ENCODE measurements at places on chromosomes 2 and 18.

GRCh38 chr2:164657129-164657528 is 35.8 kb upstream of the GRB14 start:
- H3K27ac ChIP-seq = no peak overlapping the region
- H3K4me3 ChIP-seq = no peak overlapping the region
- H3K36me3 ChIP-seq = no peaks in the 10 kb centered on the region
- no peaks in the 10 kb centered on the region for H3K4me1 ChIP-seq

- H3K4me3 ChIP-seq = no peak overlapping the region
- DNase-seq = no peak
- H3K27me3 ChIP-seq = no peaks in the 10 kb centered on the region
- no peaks in the 10 kb centered on the region for H3K4me1 ChIP-seq
- H3K27ac ChIP-seq = no peak overlapping the region
- no peaks in the 10 kb centered on the region for H3K36me3 ChIP-seq
Measured at GRCh38 chr18:43570593-43570992, 293.3 kb upstream of the SYT4 start.

DNA sequence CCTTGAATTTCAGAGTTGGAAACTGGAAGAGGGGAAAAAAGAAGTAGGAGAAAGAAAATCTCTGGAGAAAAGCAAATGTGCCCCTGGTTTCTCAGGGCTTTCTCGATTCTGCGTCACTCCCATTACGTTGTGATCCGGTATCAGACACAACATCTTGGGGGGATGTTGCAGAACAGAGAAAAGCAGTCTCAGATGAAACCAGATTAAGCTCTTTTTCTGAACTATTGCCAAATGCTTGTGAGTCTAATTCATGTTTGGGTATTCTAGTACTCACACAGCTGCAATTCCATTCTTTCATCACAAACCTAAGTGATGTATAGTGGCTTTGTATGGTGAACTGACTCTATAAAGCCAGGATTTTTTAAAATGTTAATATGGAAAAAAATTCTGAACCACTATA is 233.2 kb downstream of the TCF4 start:
- DNase-seq = no peak
- H3K4me3 ChIP-seq = no peak overlapping the region
- H3K4me1 ChIP-seq = no peaks in the 10 kb centered on the region
- H3K27me3 ChIP-seq = peaks cover 16% of the 10 kb centered on the region
- no peak overlapping the region for H3K27ac ChIP-seq

DNA sequence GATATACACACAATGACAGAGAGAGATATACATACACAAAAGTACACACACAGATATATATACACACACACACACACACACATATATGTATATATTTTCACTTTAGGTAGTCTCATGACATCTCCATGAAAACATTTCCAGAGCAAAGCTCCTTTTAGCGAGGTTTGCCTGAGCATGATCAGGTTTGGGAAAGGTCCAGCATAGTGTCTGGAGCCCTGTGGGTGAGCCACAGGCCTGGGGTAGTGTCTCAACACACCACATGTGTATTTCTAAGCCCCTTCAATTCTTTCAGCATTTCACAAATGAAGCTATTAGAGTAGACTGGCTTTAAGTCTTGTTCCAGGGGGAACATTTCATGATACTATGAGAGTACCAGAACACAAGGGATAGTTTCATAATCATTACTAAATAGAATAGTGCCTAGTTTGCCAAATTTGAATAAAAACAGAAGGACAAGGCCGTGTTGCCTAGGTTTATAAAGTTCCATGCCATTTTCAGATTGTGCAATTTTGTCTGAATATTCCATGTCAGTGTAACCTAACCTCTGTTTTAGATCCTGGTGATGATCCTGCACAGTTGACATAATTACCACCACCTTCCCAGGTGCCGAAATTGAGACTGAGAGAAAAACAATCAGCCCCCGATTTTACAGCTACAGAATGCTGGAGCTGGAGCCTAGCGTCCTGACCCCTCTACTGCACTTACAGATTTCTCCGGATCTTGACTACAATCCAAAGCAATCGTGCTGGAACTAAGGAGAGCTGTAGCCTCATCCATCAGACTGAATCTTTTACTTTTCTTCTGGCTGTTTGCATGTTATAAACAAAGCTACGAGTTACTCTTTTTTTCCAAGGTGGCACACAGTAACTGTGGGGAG is 332.7 kb downstream of the CYRIA start:
- H3K4me3 ChIP-seq = no peak overlapping the region
- no peaks in the 10 kb centered on the region for H3K27me3 ChIP-seq
- no peaks in the 10 kb centered on the region for H3K36me3 ChIP-seq
- no peak for DNase-seq
- no peak overlapping the region for H3K27ac ChIP-seq
- H3K4me1 ChIP-seq = no peaks in the 10 kb centered on the region

DNA sequence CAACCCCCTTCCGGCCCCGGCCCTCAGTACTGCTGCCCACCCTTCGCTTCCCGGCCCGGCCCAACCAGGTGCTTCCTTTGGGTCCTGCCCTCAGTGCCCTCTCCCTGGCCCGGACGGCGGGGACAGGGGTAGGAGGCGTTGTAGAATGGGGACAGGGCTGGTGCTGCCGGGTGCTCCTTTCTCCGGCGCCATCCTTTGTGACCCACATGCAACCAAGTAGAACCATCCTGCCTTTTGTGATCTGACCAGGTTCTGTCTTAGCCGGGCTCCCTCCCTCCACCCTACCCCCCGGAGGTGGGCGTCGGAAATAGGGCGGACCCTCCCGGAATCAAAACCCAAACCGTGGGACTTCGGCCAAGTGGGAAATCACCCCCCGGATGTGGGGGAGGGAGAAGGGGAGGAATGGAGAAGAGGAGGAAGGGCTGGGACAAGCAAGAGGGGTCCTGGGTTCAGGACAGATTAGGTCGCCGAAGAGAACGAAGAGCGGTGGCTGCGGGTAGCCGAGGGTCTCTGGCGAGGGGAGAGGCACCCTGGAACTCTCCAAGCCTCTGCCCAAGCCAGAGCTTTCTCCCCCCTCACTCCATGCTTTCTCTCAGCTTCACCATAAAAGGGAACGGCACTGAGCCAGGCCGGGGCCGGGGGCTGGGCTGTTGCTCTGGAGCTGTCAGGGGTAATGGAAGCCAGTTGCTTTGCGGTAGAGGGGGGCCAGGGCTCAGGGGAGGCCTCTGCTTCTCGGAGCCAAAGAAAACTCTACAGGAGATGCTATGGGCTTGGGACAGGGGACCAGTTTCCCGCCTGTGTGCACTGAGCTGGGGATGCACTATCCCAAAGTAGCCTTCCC is 756 bp upstream of the OST4 start:
- H3K36me3 ChIP-seq = peaks cover 8% of the 10 kb centered on the region
- no peaks in the 10 kb centered on the region for H3K27me3 ChIP-seq
- peak; percentile 40 for DNase-seq
- peaks cover 55% of the 10 kb centered on the region for H3K4me1 ChIP-seq

- peaks cover 2% of the 10 kb centered on the region for H3K36me3 ChIP-seq
- peaks cover 2% of the 10 kb centered on the region for H3K4me1 ChIP-seq
- no peaks in the 10 kb centered on the region for H3K27me3 ChIP-seq
- peak; percentile 14 for DNase-seq
- H3K27ac ChIP-seq = no peak overlapping the region
- no peak overlapping the region for H3K4me3 ChIP-seq
Measured at GRCh38 chr2:238094438-238095022, 5.6 kb upstream of the ESPNL start.

DNA sequence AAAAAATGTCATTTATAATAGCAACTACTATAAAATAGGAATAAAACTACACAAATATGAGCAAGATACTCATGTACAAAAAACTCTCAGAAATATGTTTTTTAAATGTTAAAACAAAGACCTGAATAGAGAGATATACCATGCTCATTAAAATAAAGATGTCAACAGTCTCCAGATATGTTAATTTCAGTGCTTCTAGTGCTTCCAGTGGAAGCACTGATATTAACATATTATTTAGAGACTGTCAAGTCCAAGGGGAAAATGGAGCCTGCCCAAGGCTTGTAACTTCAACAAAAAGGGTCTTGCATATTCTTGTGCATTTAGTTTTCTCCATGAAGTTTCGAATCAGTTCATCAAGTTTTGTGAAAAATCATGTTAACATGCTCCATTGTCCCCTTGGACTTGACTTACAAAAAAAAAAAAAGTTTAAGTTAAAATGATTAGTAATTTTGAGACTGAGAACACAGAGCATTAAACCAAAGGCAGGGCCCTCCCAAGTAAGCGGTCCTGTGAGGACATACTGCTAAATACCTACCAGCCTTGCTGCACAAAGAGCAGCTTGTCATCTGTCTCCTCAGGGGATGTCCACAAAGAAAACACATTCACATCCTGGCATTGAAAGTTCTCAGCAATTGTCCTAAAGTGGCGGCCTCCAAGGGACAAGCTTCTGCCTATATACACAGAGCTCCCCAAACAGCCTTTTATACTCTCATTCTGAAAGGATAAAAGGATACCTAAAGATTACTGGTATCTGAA is 501.9 kb upstream of the CHAC2 start:
- H3K36me3 ChIP-seq = no peaks in the 10 kb centered on the region
- no peaks in the 10 kb centered on the region for H3K27me3 ChIP-seq
- H3K4me3 ChIP-seq = no peak overlapping the region
- no peak overlapping the region for H3K27ac ChIP-seq
- no peak for DNase-seq

- peaks cover 2% of the 10 kb centered on the region for H3K27me3 ChIP-seq
- no peak overlapping the region for H3K27ac ChIP-seq
- no peak for DNase-seq
- H3K4me3 ChIP-seq = no peak overlapping the region
- no peaks in the 10 kb centered on the region for H3K36me3 ChIP-seq
Measured at GRCh38 chr2:223108351-223109050, 56.5 kb downstream of the KCNE4 start.

- no peak for DNase-seq
- no peaks in the 10 kb centered on the region for H3K36me3 ChIP-seq
- no peaks in the 10 kb centered on the region for H3K4me1 ChIP-seq
- no peak overlapping the region for H3K27ac ChIP-seq
- H3K27me3 ChIP-seq = peaks cover 24% of the 10 kb centered on the region
Measured at GRCh38 chr2:200634231-200634964, 48.6 kb downstream of the AOX1 start.

- no peaks in the 10 kb centered on the region for H3K4me1 ChIP-seq
- no peak overlapping the region for H3K4me3 ChIP-seq
- no peaks in the 10 kb centered on the region for H3K27me3 ChIP-seq
- H3K27ac ChIP-seq = no peak overlapping the region
- no peaks in the 10 kb centered on the region for H3K36me3 ChIP-seq
Measured at GRCh38 chr2:223123855-223124610, 72.0 kb downstream of the KCNE4 start.

- no peak overlapping the region for H3K27ac ChIP-seq
- no peak for DNase-seq
- H3K27me3 ChIP-seq = no peaks in the 10 kb centered on the region
- no peaks in the 10 kb centered on the region for H3K4me1 ChIP-seq
- no peaks in the 10 kb centered on the region for H3K36me3 ChIP-seq
Measured at GRCh38 chr18:31243740-31244512, 74.0 kb upstream of the DSG1 start.

GRCh38 chr2:149421791-149422190 is 91.4 kb downstream of the LYPD6 start:
- no peaks in the 10 kb centered on the region for H3K27me3 ChIP-seq
- H3K4me1 ChIP-seq = no peaks in the 10 kb centered on the region
- H3K4me3 ChIP-seq = no peak overlapping the region
- H3K36me3 ChIP-seq = no peaks in the 10 kb centered on the region
- no peak overlapping the region for H3K27ac ChIP-seq

- H3K27ac ChIP-seq = no peak overlapping the region
- peaks cover 12% of the 10 kb centered on the region for H3K27me3 ChIP-seq
- H3K4me3 ChIP-seq = no peak overlapping the region
- peaks cover under 1% of the 10 kb centered on the region for H3K4me1 ChIP-seq
- H3K36me3 ChIP-seq = no peaks in the 10 kb centered on the region
Measured at GRCh38 chr18:49886891-49887764, 73.8 kb upstream of the ACAA2 start.

DNA sequence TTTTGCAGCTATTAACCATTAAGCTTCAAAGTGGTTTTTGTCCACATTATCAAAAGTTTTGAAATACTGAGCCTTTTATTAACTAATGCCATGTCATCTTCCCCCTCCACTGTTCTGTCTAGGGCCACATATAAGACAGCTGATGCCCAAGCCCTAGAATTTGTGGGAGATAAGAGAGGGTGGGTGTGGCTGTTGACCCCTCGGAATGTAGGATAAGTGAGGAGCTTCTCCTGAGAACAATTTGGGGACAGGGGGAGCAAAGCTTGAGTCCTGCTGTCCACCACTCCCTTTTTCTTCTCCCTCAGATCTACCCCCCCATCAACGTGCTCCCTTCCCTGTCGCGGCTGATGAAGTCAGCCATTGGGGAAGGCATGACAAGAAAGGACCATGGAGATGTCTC is 14.3 kb upstream of the ANKRD53 start:
- H3K36me3 ChIP-seq = peaks cover 1% of the 10 kb centered on the region
- H3K4me1 ChIP-seq = peaks cover 5% of the 10 kb centered on the region

DNA sequence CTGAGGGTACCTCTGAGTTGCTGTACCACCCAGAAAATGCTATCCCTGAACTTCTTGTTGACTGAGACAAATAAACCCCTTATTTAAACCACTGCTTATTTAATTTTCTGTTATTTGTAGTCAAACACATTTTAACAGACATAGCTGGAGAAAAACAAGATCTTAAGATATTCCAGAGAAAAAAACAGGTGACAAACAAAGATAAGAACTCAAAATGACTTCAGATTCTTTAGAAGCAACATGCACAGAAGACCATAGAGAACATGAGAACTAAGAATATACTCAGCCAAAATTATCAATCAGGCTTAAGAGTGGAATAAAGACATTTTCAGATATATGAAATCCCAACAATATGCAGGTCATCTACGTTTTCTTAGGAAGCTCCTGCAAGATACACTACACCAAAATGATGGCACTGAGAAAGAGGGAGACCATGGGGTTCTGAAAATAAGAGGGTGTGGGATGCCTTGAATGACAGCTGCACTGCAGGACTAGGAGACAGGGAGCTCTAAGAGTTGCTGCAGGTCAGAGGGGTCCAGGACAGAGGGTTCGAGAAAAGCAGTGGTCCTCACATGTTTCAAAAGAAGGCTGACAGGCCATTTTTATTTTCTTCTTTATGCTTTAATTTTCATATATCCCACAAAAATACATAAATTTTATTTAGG is 38.4 kb downstream of the ADAM17 start:
- no peaks in the 10 kb centered on the region for H3K4me1 ChIP-seq
- H3K4me3 ChIP-seq = no peak overlapping the region
- H3K36me3 ChIP-seq = peaks cover 43% of the 10 kb centered on the region
- no peak overlapping the region for H3K27ac ChIP-seq
- H3K27me3 ChIP-seq = no peaks in the 10 kb centered on the region
- no peak for DNase-seq

GRCh38 chr2:106095478-106096298 is 98.4 kb downstream of the UXS1 start:
- peak overlapping the region; percentile 80 for H3K4me3 ChIP-seq
- no peaks in the 10 kb centered on the region for H3K27me3 ChIP-seq
- H3K4me1 ChIP-seq = peaks cover 44% of the 10 kb centered on the region
- H3K27ac ChIP-seq = peak overlapping the region; percentile 92
- peak; percentile 79 for DNase-seq

DNA sequence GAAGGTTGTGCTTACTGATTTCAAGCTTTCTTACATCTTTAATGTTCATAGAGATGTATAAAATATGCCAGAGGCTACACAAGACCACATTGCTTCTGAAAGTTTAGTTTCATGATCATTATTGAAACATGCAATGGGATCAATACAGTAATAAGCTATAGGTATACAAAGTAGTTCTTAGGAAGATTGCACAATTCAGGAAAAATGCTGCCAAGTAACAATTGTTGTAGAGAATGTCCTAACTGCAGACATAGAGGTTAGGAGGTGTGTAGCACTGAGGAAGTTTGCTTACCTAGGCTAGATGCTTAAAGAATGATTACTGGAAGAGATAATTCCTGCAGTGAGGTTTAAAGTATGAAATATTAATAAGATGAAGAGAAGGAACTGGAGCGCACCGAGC is 259.5 kb upstream of the CYRIA start:
- no peaks in the 10 kb centered on the region for H3K27me3 ChIP-seq
- DNase-seq = no peak
- no peak overlapping the region for H3K27ac ChIP-seq

Measured in activated naive CD8-positive, alpha-beta T cell treated with anti-CD3 and anti-CD28 coated beads, Interleukin-2, amount 10 ng/mL, durations not matched to agents 7 days and 5 days (primary cell).